ENCODE measurements at places on chromosomes 3 and 15. TPM values are rescaled to one million over a fixed set of nuclear protein-coding genes. Genes with fewer than 3 reads are reported as not detected.

DNA sequence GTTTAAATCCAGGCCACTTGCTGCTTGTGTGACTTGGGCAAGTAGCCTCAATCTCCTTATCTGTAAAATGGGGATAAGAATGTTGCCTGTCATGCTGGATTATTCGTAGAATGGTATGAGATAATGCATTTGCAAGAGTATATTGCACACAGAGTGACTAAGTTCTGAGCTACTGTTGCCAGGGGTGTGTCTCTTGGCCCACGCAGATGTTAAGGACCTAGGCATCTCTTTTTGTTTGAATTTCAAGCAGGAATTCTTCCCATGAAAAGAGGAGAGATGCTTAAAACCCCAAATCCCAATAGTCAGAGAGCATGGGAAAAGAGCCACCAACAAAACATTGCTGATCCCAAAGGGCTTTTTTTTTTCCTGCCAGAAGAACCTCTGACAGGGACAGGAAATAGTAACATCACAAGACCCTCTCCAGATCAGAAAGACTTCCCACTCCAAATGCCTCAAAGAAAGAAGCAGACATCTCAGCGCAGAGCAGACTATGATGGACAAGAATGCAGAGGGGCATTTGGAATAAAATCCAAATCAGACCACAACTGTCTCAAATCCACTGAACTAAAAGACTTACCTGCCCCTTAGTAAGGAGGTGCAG, 90.5 kb downstream of the MRPL46 start:
- DNase-seq: peak; percentile 92

GRCh38 chr3:132273036-132273435, 44.2 kb upstream of the ACP3 start:
- DNase-seq: no peak

GRCh38 chr3:184354121-184354728, 7.2 kb downstream of the CLCN2 start:
- DNase-seq: no peak

DNA sequence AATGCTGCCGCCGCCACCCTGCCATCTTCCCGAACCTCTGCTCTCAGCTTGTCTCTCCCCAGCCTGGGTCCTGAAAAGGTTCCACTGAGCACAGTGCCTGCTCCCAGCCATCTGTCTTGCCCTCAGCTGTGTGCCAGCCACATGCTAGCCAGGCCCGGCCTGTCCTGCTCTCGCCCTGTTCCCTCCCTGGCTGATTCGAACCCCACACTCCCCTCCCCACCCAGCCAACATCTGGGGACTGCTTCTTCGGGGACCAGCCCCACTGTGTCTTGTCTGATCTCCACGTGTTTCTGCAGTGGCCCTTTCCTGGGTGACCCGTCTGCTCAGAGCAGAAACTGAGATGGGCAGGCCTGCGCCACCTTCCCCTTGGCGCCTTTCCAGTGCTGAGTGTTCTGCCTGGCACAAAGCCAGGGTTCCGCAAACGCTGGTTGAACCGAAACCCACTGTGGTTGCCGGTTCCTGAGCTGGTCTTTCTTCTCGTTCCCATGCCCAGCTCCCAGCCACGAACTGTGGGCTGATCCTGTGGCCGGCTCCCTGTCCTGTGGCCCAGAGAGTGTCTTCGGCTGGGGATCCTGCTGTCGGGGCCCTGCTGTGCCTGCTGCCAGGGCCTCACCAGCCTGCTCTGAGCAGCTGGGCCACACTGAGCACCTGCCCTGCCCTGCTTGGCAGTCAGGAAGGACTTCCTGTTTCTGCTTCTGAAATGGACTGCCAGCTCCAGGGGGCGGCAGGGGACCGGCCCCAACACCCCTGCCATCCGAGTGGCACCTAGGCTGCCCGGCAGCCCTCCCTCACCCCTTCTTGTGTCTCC, 62.7 kb upstream of the KLF13 start:
- no peak for DNase-seq

GRCh38 chr3:168071591-168072322, 24.0 kb downstream of the GOLIM4 start:
- peak; percentile 71 for DNase-seq

GRCh38 chr15:98983334-98983733, 24.3 kb downstream of the PGPEP1L start:
- peak; percentile 90 for DNase-seq

DNA sequence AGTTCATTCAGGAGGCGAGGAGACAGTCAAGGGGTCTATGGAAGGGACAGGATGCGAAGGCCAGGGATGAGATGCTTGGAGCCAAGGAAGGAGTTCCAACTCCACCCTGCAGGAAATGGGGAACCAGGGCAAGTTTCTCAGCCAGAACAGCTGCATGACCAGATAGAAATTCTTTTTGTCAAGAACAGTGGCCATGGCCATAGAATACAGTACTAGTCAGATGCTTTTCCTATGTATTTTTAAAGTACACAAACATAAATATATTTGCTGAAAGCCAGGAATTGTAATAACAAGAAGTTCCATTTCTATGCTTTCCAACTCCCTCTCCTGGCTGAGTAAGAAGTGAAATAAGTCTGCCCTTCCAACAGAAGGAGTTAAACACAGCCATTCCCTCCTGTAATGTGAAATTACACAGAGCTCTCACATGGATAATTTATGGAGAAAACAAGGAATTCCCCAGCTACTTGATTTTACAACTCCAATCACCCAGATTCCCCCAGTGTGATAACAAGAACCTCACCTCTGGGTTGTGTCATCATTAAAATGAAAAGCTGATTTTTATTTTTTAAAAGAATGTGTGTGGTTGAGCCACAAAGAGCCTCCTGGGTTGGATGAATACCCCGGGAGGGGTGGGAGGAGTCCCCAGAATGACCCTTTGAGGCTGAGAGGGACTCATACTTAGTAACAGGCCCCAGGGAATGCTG, 124.6 kb upstream of the ARHGEF3 start:
- peak; percentile 89 for DNase-seq

DNA sequence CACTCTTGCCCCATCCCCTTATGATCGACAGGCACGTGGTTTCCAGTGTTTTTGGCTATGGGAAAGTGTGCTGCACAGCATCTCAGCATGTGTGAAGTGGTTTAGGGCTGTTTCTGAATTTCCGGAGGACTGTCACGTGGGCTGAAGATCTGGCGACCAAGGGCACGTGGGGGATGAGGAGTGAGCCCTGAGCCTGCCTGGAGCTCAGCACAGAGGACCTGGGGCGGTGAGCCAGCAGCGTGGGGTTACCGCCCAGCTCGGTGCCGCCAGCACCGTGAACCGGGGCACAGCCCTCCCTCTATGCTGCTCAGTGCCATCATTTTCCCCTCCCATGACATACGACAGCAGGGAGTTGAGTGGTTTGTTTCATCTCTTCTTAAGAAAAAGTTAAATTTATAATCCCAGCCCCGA, 150.2 kb downstream of the DNAJB8 start:
- DNase-seq: peak; percentile 42

GOLGA6L1 gene
- total RNA-seq: not detected

Data from fibroblast of the aortic adventitia (primary cell).